Cortex of kidney (tissue), 1 donor: ENCODE measurements at places on chromosomes 7 and 10.

DNA sequence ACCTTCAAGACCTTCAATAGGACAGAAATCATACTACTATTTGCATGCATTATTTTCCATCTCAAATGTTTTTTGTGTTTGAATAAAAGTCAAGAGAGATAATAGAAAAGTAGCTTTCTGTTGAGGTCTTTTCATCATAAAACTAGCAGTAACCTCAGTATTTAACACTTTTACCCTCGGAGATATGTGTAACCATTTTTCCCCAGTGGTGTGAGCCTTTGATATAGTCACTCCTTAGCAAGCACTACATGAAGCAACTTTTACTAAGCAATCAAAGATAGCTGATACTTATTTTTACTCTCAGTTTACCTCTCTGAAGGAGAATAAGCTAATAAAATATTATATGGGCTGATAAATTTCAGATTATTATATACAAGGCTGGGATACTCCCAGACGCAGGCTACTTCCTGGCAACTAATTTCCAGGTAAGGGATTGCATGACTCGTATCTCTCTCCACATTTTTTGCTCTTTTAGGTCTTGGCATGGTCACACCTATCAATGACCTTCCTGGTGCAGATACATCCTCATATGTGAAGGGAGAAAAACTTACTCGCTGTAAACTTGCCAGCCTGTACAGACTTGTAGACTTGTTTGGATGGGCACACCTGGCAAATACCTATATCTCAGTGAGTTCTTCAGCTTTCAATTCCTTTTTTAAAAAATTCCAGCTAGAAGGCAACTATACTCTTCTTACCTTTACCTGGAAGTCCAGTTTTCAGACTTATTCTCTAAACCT is 91.5 kb upstream of the MXI1 start:
- no peak for DNase-seq

DNA sequence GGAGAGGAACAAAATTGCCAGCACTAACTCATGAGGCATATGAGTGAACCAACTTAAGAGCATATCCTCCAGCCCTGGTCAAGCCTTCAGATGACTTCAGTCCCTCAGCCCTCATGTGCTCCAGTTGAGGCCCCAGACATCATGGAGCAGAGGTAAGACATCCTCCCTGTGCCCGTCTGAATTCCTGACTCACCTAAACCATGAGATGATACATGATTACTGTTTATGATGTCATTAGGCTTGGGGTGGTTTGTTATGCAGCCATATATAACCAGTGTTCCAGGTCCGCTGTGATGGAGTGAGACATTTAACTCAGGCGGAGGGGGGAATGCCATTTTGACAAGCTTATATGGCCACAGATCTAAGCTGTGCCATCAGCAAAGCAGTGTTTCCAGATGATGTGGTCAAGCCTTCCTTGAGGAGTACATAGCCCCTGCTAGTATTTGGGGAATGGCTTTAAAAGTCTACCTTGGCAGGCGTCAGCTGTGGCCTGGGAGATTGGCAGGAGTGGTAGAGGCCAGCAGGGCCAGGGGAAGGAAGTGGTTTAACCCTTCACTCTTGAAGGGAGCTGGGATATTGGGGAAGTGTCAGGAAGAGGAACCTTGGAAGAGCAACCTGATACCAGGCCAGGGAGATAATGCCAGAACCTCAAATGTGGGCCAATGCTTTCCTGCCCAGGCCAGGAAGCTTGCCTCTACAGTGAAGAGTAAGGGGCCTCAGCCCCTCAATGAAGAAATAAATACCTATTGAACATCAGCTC is 343.0 kb upstream of the PODXL start:
- no peak for DNase-seq

DNA sequence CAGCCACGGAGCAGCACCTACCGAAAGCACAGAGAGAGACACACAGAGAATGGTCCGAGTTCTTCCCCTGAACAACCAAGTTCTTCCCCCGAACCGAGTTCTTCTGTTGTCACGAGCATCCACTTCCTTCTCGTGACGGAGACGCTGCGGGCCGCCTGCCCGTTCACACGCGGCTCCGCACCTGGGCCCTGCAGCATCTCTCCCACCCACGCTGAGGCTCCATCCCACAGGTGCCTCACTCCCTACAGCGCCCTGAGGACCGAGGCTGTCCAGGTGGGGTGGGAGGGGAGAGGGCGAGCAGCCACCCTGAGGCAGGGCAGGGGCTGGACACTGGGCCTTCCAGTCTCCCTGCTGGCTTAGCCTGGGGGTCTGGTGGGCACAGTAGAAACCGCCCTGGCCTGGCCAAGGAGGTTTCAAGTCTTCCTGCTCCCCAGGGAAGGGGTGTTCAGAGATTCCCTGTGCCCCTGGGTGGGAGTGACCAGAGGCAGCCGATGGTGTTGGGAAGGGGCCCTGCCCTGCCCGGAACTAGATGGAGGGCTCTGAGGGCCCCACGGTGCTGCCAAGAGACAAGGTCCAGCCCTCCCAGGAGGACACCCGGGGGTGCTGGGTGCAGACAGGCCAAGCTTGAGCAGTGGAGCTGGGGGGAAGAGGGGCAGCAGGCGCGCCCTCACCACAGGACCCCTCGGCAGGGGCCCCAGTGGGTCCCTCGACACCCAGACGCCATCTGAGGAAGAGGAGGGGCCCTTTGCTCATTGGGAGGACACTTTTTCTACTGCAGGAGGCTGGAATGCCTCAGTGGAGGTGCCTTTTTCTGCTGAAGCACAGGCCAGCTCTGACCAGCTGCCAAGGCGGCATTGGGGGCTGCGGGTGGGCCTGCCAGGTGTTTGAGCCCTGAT is 5.2 kb upstream of the NKX6-2 start:
- DNase-seq = no peak

GRCh38 chr7:17185690-17186070 is 112.8 kb upstream of the AHR start:
- no peak for DNase-seq

DNA sequence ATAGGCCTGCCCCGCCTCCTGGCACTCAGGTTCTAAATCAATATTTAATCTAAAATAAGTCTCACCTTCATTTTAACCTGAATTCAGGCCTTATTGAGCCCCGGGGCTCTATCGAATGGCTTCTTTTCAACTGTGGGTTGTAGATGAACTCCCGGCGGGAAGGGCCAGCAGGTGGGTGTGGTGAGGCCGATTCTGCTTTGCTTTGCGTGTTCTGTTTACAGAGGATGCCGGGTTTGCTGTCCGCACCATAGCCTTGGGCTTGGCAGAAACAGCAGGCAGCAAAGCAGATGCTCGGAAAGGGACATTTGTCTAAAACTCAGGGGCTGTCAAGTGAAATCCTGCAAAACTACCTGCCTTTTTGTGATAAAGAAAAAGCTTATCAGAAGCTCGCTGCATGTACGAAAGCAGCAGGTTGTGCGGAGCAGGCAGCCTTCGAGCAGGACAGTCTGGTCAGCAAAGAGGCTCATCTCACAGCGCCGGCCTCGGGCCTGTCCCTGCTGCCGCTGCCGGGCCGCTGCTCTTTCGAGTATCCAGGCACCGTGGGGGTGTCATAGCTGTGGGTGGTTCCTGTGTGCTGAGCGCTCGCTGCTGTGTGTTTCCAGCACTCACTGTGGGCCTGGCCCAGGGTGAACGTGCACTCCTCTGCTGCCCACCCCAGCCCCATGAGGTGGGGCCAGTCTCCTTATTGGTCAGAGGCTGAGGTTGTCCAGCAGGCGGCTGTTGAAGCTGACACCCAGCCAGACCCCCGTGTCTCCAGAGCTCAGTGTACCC is 434.8 kb upstream of the FOXK1 start:
- no peak for DNase-seq

DNA sequence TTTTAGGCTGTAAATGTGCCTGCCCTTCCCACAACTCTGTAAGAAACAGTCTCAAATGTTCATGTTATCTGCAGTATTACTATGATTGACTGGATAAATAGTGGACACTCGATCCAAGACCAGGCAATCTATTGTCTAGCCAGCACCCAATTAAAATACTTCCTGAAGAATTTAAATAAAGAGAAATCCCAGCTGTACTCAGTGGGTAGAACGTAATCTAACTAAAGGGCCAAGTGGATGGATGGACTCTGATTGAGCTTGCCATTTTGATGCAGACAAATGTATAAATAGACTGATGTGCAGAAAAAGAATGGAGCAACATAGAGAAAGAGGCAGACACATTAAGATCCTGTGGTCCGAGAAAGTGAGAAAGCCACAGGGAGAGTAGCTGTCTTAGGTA is 158.0 kb downstream of the IPMK start:
- no peak for DNase-seq

- no peak for DNase-seq
Measured at GRCh38 chr10:6396226-6396625, 183.8 kb downstream of the PRKCQ start.

DNA sequence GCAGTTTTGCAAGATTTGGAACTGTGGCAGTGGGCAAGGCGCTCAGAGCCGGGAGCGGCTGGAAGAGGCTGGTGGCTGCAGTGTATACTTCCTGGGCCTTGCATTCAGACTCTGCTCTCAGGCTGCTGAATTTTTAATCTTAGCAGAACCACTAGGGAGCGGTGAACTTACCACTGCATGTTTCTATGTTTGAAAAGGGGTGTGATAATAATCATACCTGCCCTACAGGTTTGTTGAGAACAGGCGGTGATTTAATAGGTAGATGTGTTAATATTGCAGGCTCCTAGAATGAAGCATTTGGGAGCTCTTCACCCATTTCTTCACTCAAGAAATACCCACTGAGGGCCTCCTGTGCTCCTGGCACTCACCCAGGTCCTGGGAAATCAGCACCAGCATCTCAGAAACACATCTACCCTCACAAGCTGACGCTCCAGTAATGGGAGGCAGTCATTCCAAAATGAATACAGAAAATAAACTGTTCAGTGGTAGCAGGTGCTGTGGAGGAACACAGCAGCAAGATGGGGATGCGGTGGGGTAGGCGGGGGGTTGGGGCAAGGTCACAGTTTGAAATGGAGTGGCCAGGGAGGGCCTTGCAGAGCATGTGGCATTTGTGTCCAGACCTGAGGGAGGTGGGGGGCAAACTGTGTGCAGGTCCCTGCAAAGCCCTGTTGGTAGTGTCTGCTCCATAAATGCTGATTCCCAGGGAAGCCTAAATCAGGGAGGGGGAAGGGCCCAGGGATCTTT is 41.0 kb downstream of the VWA2 start:
- DNase-seq = no peak

DNA sequence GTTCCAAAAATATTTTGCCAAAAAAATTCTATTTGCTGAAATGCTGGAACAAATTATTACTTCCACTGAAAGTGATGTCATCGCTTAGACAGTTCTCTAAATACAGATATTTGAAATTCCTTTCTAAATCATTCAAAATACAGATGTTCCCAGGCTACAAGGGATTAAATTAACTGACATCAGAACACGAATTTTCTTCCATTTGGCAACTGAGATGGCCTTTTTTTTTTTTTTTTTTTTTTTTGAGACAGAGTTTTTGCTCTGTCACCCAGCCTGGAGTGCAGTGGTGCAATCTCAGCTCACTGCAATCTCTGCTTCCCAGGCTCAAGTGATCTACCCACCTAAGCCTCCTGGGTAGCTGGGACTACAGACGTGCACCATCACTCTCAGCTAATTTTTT is 57.0 kb downstream of the P4HA1 start:
- DNase-seq = no peak

DNA sequence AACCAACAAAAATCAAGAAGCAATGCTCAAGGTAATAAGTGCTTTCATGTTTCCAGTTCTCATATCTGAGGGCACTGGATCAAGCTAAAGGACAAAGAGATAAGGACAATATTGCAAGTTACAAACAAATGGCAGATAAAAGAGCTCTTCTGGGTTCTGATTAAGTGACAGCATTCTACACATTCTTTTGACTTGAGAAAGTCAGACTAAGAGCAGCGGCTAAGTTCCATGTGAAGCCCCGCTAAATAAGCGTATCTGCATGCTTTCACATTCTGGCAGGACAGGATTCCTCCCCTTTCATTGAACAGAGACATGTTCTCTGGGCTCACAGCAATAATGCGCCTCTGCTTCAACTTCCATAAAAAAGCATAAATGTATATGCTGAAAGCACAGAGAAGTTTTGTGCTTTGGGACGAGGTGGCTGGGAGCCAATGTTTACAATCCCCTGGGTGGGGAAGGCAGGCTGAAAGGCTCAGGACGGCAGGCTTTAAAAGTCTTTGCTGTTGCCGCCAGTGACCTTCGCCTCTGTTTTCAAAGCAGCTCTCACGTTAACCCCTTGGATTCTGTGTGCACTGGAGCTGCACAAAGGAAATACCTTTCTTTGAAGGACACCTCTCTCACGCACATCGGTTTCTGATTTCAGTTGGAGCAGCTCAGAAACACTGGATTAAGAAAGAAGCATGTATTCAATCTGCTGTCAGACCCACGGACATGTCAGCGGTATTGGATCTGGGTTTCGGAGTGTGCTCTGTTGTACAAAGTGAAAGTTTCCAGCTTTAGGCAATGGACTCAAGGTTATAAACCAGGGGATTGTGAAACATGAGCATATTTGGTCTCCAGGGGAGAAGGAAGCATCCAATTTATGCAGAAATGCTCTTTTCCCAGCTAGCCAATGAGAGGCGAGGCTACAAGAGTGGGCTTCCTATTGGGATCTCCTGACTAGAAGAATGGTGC is 105.4 kb upstream of the FAM133B start:
- DNase-seq = no peak

DNA sequence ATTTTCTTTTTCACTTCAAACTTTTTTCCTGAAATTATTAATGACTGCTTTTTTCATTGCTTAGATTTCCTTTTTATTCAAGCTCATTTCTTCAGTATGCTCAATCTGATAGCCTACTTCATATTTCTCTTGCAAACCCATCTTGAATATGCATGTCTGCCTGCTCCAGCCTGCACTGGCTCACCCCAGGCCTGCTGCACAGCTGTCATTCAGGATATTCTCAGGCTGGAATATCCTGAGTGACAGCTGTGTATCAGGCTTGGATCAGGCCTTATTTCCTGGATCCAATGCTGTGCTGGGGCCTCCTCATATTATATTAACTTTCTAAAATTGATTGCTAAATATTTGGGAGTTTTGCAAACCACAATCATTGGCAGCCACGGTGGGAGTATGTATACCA is 120.2 kb upstream of the TNS3 start:
- DNase-seq = no peak

DNA sequence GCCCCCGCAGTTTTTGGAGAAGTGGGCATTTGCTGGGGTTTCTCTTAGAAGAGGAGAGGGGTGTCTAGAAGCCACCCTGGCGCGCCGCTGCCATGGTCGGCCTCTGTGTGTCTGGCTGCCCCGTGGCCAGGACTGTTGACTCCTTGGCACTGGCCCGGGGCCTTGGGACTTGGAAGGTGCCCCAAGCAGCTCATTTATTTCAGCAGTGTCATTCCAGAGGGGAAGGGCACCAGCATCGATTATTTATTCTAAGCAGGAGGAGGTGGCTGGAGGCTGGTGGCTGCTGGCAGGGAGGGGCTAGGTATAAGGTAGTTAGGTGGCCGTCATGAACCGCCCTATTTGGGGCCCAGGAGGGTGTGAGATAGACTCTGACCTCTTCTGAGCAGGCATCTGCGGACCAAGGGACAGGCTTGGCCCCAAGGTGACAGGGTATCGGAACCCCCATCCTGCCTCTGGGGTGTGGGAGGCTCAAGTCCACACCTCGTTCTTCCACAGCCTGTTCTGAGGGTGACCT is 1.6 kb downstream of the GTF2IRD1 start:
- no peak for DNase-seq
